Erythroblast (primary cell): ENCODE measurements at places on chromosomes 13 and 19.

- no peak for DNase-seq
These were observed 396.9 kb downstream of the KCTD12 start for GRCh38 chr13:76489274-76489673.

- DNase-seq: no peak
These were observed 53.3 kb downstream of the CEBPG start for GRCh38 chr19:33426621-33427361.

- DNase-seq: no peak
These were observed 2034.0 kb downstream of the OLFM4 start for GRCh38 chr13:55062662-55063061.

DNA sequence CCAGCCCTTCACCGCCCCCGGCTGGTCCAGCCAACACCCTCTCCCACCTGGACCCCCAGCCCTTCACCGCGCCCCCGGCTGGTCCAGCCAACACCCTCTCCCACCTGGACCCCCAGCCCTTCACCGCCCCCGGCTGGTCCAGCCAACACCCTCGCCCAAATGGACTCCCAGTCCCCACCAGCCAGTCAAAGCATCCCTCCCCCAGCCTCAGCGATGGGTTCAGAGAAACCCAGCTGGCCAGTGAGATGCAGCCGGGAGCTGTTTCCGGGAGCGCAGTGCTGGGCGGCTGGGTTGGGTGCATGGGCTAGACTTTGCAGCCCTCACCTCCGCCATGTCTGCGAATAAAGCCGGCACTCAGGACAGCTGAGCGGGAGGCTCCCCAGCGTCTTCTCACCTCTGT is 6.5 kb upstream of the CDC34 start:
- no peak for DNase-seq
